Stimulated activated CD8-positive, alpha-beta memory T cell treated with anti-CD3 and anti-CD28 coated beads, Interleukin-15, amount 100 ng/mL, for 24 hours (primary cell): ENCODE measurements at places on chromosomes 13 and 19.

- no peak for DNase-seq
Observed at GRCh38 chr19:9871626-9872338, 36.7 kb downstream of the PIN1 start.

- DNase-seq, result no peak
Observed at GRCh38 chr13:105436943-105437342, 1098.5 kb downstream of the EFNB2 start.

DNA sequence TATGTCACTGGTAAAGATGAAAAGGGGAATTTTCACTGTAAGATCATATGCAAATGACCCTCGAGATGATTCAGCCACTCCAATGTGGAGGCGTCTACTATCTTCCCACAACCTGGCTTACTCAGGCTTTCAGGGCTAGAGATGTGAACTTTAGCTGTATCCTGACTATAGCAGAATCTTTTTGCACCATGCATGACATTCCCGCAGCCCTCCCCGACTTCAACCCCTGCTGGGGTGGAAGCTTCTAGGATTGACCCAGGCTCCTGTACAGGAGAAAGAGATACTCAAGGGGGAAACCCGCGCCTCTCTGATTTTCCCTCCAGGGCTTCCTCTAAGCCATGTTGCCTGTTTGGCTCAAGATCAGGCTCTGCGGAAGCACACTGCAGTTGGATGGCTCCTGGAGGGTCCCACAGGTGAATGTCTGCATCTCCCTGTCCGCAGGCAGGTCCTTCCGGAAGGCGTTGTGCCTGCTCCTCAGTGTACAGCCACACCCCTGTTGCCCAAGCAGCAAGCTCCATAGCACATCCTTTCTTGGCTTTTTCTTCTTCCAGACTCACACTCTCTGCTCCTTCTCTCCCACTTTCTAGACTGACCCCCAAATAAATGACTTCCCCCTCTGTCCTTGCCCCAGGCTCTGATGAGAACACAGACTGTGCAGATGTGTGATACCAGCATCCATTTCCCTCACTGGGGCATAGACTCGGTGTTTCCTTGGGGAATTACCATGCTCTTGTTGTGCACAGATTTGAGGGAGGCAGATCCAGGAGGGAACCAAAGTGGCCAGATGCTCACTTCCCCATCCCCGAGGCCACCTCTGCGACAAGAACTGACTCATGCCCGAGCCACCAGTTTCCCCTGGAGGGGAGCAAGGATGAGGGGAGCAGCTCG is 29.1 kb upstream of the POP4 start:
- DNase-seq, result no peak

DNA sequence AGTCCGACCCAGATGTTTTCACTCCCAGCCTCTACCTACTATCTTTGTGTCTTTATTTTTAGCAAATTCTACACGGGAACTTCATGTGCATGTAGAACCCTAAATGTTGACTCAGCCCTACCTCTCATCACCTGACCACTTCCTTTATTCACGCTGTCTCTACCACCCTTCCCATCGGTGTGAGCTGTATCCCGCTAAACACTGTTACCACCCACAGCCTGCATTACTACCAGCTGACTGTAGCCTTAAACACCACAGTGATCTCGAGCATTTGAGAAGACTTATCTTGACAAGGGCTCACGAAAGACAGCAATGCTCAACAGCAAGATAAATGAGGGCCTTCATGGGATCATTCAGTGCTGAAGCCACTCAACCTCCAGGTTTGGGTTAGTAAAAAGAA is 15.1 kb downstream of the NCR1 start:
- no peak for DNase-seq

DNA sequence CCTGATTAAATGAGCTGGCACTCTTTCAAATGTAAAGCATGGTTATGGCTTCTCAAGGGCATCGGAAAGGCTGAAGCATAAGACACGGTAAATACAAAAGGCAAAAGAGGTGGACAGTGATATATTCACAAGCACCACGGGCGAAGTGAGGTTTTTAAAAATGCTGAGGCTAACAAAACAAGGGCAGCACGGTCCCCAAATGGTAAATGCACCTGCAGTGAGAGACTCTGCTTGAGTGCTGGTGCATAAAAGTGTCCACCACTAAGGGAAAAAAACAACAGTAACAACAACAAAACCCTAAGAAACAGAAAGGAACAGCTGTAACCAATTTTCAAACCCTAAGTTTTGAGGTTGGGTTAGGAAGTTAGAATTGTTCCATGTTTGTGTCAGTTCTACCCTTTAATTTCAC is 234.9 kb downstream of the PCDH9 start:
- no peak for DNase-seq

- DNase-seq, result no peak
Observed at GRCh38 chr13:113448545-113448884, 4.8 kb downstream of the ADPRHL1 start.

DNA sequence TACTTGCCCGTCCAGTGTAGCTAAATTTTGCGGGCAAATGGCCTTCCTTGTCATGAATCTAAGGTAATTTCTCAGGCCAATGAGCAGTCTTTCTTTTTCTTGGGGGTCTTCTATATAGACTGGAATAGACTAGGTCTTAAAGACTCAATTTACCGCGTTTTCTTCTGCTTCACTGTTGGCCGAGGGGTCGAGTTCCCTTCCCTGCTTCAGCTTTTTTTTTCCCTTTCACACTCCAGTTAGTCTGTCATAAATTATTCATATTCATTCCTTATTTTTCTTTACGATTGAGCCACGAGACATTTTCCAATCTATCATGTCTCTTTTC is 276 bp downstream of the ALG11 start:
- no peak for DNase-seq

GRCh38 chr19:9819596-9819909 is 674 bp upstream of the FBXL12 start:
- no peak for DNase-seq

GRCh38 chr13:110854866-110855265 is 60.0 kb downstream of the ANKRD10 start:
- no peak for DNase-seq

DNA sequence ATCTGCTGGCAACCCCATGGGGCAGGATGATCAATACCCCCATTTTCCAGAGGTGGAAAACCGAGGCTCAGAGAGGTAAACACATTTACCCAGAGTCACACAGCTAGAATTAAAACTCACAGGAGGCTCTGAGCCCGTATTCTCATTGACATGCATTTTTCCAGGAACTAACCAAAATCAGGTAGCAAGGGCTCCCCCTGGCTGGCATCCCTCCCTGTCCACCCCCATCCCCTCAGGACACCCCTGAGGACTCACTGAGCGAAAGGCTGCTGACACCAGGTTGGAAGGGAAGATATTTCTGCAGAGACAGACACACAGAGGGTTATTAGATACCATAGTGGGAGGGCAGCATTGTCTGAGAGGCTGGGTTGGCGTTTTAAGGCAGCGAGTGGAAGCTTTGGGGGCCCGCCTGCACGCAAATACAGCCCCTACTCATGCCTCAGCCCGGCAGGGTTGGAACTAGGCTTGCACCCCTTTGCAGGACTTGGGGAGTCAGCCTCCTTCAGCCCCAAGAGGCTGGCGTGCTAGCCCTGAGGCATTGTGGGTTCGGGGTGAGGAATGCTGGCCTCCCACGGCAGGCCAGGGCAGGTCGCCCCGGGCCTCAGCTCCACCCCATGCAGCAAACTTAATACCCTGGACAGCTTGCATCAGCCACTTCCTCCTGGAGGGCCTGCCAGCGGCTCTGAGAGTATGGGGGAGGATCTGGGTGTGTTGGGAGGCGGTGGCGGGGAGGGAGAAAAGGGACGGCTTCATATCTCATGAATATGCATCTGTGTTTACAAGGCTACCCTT is 3.9 kb downstream of the SLC1A5 start:
- DNase-seq, result peak; percentile 21

DNA sequence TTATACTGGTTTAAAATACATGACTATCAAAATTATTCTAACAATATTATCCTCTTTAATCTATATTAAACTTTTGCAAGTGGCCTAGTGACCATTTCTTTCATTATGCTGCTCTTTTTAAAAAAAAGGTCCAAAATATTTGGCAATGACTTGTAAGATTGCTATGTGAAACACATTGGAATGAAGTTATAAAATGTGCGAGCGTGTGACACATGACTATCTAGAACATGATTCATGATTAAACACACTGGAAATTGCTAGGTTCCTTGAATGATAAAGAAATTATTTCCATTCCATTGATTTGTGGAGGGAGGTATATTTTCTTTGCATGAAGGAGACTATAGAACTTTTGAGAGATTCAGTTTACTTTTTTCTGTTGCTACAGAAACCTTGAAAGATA is 739.1 kb downstream of the DIAPH3 start:
- no peak for DNase-seq

DNA sequence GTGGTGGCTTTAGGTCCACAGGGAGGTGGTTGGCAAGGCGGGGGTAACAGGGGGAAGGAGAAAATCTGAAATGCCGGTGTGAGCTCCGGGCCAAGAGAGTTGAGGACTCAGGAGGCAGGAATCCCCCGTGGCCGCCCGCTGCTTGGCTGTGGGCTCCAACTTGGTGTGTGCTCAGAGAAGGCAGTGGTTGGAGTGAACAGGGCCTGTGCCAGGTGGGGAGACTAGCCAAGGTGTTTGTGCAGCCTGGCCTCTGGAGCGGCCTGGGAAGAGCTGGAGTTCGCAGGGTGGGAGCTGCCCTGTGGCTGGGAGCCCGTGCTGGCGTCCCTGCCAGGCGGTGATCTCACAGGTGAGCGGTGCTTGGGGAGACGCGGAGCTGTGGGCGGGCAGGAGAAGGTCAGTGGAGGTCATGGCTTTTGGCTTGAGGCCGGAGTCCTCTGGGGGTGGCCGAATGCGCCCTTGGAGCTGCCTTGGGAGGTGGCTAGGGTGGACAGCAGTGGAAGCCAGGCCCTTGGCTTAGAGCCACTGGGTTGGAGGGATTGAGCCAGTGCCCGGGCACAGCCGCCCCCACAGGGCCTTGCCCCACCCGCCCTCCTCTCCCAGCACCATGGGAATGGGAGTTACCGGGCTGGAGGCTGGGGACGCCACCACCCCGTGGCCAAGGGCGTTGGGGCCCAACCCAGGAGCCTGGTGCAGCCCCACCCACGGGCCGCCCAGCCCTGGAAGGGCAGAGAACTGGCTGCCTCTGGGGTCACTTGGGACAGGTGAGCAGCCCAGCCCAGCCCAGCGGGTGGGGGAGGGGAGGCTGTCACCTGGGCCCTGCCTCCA is 7.1 kb upstream of the CIRBP start:
- no peak for DNase-seq

- no peak for DNase-seq
Observed at GRCh38 chr13:110921209-110921608, 6.3 kb upstream of the ANKRD10 start.

DNA sequence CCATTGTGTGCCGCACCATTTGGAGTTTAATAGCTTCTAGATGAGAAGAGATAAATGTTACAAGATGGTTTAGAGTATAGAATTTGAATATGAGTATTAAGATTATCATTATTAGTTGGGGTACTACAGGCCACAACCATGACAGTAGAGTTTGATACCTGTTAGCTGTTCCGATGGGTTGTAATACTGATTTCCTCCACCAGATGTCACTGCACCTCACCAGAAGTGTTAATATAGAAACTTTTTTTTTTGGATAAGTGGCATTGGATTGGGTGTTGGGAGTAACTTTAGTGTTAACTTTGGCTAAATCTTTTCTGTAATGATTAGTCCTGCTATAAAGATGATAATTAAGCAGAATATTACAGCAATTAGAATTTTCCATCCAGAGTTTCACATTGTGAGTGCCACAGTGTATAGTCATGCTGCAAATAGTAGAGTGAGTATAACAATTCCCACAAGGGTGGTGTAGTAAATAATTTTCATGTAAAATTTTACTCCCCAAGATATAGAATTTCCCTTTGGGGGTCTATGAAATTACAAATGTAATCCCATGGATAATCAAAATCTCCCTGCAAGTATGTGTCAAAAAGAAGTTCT is 56.3 kb downstream of the PSG3 start:
- DNase-seq, result no peak

GRCh38 chr13:112134391-112135075 is 67.6 kb downstream of the SOX1 start:
- DNase-seq, result no peak

DNA sequence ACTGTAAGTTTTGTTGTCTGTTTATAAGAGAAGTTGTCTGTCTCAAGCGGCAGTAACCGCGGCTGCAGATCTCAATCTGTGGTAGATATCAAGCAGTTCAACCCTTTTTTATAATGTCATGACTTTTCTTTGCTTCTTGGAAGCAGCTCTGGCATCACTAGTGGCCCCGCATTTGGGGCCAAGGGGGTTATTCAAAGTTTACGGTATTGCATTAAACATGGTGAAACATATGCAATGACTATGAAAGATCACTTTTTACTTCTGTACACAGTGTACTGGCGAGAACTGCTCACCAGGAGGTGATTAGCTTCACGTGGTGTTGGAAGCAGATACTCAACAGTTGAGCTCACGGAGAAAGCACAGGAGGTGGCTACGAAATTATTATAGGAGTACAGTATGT is 4.6 kb upstream of the FFAR3 start:
- no peak for DNase-seq

GRCh38 chr13:94620286-94620896 is 18.7 kb downstream of the GPR180 start:
- DNase-seq, result no peak

DNA sequence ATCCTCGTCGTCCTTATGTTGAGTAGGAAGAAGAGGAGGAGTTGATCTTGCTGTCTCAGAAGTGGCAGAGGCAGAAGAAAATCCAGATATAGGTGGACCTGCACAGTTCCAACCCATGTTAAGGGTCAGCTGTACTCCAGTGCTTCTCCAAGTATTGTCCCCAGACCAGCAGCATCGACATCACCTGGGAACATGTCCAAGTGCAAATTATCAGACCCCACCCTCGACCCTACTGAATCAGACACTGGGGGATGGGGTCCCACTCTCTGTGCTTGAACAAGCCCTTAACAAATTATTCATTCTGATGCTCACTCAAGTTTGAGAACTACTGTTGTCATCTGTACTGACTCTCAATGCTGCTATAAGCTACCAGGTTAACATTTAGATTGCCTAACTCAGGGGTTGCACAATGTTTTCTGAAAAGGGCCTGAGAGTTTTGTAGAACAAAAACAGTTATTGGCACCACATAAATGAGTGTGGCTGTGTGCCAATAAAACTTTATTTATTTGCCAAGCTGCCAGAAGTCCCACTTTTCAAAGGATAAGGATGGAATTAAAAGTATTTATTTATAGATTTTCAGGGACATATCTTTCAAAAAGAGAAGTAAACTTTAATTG is 226.7 kb upstream of the IPO5 start:
- no peak for DNase-seq

DNA sequence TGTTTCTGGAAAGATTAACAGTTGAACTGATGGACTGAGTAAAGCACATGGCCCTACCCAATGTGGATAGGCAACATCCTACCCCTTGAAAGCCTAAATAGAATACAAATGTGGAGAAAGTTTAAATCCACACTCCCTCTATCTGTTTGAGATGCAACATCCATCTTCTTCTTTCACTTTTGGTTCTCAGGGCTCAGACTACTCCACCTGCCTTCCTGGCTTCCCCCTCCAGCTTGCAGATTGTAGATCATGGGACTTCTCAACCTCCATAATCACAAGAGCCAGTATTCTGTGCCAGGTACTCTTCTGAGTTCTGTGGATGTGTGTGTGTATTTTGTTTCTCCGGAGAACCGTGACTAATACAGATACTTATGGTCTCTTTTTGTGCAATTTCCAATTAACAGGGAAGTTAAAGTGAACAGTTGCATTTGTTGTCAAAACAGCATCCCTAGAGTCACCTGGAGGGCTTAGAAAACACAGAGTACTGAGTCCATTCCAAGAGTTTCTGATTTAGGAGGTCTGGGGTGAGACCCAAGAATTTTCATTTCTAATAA is 590.3 kb upstream of the MIR17HG start:
- no peak for DNase-seq

GRCh38 chr13:112495465-112495864 is 92.5 kb downstream of the TUBGCP3 start:
- DNase-seq, result no peak
